Mesenteric fat pad (tissue), 1 donor: ENCODE measurements at places on chromosomes 12 and 14. TPM values are rescaled to one million over a fixed set of nuclear protein-coding genes. Genes with fewer than 3 reads are reported as not detected.

DNA sequence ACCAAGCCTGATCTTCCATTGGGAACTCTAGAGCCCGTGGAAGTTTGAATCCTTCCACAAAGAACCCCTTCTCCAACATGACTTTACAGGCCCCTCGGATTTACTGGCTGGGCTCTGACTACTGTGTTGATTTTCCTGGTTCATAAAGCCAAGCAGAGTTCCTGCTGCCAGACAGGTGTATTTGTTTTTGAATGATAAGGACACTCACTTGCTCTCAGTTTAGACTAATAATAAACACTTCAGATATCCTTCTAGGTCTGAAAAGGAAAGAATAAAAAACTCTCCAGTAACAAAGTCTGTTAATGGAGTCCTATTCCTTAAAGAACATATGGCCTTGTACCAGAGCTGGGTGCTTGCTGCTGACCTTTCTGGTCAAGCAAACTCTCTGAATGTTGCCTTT, 31.0 kb downstream of the SIX1 start:
- DNase-seq = no peak

DNA sequence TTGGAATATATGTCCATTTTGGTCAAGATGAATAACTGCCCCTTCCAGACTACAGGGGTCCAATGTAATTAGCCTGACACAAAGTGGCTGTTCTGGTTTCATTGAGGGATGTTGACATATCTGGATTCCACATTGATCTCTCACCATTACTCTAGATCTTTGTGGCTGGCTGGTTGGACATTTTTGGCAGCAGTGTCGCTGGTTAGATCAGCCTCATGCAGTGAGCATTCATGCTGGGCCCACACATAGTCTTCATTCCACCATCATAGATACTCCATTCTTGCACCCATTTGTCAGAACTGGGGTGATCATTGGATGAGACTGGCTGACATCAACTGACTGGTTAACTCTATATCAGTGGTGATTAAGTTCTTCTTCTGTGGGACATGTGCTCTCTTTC, 74.4 kb downstream of the MGST1 start:
- no peak for DNase-seq

- DNase-seq = no peak
These were observed 30.6 kb upstream of the TUBA1A start for GRCh38 chr12:49219417-49220026.

DNA sequence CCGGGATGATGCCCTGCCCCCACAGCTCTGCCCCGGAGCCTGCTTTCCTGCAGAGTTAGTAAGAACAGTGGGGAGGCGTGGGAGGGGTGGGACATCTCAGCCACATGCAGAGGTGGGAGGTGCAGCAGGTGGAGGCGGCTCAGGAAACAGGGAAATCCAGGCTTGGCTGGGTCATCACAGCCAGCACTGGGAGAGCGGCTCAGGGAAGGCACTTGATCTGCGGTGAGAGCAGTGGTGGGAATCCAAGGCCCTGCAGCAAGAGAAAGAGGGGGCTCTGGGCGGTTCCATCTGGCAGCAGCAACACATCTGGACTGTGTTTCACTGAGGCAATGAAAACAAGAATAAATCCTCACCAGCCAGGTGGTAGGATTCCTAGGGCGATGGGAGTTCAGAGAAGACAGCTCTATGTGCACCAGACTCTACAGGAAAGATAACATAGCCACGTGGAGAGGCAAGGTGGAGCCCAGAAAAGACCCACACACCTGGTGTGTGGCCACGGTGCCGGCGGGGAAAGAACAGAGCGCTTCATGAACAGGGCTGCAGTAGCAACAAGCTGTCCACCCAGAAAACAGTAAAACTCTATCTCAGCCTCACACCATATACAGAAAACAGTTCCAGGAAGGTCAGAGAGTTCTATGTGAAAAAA, 57.6 kb downstream of the CCDC85C start:
- DNase-seq = no peak

TC2N gene
- 19.0 TPM for total RNA-seq
